Osteocyte (in vitro differentiated cells): ENCODE measurements at places on chromosomes 16 and 17.
A peak's percentile ranks its signal among the peaks of the same experiment; 100 is the strongest.

GRCh38 chr17:34371405-34372100 lies 8.5 kb upstream of the CCL1 start:
- DNase-seq = peak; percentile 53

DNA sequence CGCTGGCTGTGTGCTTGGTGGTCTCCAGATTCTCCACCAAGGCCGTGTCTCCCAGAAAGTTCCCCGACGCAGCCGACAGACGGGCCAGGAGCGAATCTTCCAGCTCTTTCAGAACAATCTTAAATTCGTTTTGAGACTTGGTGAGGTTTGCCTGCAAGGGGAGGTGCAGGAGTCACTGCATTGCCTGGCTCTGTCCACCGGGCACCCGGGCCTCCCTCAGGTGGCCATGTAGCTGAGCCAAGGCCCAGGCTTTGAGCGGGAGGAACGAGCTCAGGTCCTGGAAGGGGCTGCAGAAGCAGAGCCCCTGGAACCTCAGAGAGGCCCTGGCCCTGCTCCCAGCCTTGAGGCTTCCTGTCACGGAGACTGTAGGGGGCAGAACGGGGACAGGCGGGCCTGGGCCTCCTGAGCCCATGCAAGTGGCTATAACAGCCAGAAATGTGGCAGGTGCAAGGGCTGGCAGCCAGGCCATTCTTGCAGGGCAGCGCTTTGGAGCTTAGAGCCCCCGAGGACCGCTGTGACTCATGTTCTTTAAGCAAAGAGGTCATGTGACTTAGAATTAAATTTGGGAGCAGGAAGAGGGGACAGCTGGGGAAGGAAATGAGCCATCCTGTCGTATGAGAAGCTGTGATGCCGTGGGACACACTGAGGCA lies 72.4 kb downstream of the PGS1 start:
- DNase-seq = no peak

GRCh38 chr17:73317513-73318426 lies 6.0 kb upstream of the CDC42EP4 start:
- no peak for DNase-seq

DNA sequence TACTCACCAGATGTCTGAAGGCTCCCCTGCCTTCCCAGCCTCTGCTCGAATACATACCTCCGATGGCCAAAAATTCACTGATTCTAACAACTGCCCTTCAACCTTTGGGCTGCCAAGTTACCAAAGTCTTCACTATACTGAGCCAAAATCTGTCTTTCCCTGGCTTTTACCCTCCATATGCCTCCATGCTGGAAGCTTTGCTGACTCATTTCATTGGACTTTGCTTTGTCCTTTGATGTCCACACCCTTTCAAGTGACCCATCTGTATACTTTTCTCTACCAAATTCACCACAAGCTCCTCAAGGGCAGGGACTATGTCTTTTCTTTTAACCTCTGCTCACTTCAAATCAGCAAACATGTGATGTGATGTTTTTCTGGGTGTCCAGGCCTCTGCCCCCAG lies 21.0 kb upstream of the MTMR4 start:
- DNase-seq = no peak

GRCh38 chr16:56764835-56765234 lies 34.9 kb downstream of the NUP93 start:
- DNase-seq = no peak

DNA sequence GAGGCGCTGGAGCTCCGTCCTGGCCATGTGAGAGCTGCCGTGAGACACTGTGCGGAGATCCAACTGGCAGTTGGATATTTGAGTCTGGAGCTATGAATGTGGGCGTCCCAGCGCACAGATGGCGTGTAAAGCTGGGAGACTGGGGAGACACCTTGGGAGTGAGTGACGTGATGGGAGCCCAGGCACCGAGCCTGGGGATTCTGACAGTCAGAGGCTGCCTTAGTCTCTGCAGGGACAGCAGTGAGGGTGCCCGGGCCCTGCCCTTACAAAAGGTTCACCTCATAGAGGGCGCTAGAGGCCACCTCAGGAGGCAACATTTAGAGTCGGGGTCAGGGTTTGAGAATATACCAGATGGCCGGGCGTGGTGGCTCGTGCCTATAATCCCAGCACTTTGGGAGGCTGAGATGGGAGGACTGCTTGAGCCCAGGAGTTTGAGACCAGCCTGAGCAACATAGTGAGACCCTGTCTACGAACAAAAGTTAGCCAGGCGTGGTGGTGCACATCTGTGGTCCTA lies 194.1 kb upstream of the GSE1 start:
- no peak for DNase-seq

DNA sequence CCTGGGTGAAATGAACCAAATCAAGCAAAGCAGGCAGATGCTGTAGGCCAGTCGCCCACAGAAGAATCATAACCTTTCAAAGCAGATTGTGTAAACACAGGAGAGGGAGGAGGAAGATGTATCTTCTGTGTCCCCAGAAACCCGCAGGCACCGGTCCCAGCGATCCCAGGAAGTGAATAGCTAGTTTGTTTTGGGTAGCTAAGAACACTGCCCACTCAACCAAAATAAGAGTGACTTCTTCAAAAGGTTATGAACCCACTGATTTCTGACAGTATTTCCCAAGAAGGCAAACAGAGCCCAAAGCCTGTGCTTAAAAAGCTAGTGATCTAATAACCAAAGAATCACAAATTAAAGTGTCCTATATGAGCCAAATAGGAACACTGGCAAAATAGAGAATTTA lies 67.8 kb downstream of the GRIN2A start:
- no peak for DNase-seq

GRCh38 chr17:38455288-38455915 lies 27.1 kb downstream of the ARHGAP23 start:
- no peak for DNase-seq

DNA sequence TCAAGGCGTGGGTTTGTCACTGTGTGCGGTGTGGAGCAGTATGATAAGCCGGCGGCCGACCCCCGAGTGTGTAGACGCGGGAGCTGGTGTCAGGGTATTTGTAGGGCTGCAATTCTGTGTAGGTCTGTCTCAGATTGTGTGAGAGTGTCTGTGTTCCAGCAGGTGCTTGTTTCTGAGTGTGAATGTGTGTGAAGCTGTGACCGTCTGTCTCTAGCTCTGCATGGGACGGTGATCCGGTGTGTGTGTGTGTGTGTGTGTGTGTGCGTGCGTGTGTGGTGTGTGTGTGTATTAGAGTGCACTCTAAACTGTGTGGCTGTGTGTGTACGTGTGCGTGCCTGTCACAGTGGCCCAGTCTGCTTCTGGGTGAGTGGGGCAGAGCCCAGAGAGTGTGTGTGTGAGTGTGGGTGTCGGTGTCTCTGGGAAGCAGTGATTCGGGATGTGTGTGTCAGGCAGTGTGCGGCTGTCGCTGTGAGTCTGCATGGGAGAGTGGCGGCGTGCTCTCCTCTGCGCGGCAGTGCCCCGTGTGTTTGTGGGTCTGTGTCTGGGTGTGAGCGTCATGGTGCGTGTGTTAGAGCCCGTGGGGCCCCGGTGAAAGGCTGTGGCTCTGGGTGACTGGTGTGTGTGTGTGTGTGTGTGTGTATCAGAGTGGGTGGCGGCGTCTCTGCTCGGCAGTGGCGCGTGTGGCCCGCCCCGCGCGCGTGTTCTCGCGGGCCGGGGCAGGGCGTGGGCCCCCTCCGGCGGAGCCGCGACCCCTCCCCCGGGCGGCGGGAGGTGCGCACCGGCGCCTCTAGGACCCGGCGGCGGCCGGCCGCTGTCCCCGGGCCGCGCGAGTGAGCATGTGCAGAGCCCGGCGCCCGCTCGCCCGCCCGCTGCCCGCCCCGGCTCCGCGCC lies at the start of gene WSCD1:
Gene WSCD1 (plus strand): TSS at position 841 of the 891 bp plus-strand sequence. CDS start 10,280 bp downstream, outside the sequence.
- DNase-seq = no peak

- DNase-seq = no peak
These were observed 3.3 kb downstream of the UBTF start for GRCh38 chr17:44216173-44216572.

DNA sequence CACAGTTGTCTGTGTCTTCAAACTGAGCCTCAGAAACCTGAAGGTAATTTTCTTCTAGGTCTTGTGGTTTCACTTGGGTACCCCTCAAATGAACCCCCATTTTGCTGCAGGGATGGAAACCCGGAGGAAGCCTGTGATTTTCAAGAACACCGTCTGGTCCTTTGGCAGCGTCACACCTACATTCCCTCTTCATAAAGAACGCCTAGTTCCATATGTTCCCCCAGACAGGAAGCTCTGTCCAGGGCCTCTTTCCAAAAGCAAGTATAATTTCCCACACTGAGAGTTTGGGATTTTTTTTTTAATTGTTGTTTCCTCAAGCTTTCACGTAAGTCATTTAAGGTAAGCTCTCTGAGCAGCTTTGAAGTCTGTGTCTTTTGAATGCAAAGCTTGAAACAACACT lies 515.0 kb downstream of the TMEM114 start:
- DNase-seq = no peak

DNA sequence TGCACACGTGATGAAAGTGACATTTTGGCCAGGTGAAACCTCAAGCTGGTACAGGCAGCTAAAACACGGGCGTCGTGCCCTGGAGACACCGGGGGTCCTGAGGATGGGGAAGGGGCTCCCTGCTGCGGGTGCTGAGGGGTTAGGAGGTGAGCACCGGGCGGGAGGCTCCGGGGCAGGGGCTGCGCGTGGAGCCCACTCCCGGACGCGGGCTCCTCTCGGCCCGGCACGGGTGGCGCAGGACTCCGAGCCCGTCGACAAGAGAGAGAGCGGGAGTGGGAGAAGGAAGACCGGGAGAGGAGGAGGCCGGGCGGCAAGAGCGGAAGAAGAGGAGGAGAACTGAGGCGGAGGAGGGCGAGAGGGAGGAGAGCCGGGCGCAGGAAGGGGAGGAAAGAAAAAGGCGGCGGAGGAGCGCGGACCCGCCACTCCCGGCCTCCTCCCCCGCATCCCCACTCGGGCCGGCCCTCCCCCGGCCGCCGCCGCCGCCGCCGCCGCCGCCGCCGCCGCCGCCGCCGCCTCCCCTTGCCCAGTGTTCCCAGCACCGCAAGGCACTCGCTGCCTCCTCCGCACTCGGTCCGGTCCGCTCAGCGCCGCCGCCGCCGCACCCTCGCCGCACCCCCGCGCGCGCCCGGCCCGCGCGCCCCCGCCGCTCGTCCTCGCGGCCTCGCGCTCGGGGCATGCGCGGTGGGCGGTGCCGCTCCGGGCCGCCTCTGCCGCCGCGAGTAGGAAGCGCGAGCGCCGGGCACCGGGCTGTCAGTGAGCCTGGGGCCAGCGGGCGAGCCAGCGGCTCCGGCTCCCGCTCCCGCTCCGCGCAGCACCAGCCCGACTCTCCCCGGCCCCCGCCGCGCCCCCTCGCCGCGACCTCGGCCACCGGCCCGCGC lies at the start of gene PRKCA:
Gene PRKCA (plus strand): TSS at position 750 of the 878 bp plus-strand sequence.
- DNase-seq = peak; percentile 93

DNA sequence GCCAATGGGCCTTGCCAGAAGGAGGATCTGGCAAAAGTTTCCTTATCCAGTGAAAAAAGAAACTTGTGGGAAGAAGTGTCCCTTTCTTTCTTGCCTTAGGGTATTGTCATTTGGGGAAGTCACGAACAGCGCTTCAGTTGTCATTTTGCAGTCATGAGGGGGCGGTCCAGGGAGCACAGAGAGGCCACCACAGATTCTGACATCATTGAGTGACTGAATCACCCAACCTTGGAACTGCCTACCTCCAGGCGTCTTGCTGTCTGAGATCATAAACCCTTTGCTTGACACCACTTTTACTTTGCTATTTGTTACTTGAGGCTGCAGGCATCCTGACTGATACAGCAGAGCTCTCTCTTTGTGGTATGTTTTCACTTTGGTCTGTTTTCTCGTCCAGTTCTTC lies 3.1 kb upstream of the WSCD1 start:
- DNase-seq = no peak

DNA sequence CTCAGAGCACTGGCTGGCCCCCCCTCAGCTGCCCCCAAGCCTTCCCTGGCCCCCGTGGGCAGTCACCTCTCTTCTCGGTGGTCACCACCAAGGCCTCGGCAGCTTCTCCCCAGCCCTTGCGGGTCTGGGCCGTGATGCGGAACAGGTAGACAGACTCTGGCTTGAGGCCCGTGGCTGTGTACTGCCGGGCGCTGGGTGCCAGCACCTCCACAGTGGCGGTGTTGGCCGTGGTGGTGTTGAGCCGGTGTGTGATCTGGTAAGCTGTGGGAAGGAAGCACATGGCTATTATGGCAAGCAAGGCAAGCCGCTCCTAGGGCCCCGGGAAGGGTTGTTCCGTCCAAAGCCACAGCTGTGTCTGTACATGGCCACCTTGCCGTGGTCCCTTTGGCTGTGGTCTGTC lies 78.4 kb upstream of the CDC42EP4 start:
- no peak for DNase-seq

- no peak for DNase-seq
These were observed 25.2 kb upstream of the MAF start for GRCh38 chr16:79625738-79626137.

GRCh38 chr16:84383106-84383505 lies 14.8 kb downstream of the ATP2C2 start:
- DNase-seq = no peak

GRCh38 chr16:69520800-69521602 lies 44.8 kb upstream of the NFAT5 start:
- no peak for DNase-seq

DNA sequence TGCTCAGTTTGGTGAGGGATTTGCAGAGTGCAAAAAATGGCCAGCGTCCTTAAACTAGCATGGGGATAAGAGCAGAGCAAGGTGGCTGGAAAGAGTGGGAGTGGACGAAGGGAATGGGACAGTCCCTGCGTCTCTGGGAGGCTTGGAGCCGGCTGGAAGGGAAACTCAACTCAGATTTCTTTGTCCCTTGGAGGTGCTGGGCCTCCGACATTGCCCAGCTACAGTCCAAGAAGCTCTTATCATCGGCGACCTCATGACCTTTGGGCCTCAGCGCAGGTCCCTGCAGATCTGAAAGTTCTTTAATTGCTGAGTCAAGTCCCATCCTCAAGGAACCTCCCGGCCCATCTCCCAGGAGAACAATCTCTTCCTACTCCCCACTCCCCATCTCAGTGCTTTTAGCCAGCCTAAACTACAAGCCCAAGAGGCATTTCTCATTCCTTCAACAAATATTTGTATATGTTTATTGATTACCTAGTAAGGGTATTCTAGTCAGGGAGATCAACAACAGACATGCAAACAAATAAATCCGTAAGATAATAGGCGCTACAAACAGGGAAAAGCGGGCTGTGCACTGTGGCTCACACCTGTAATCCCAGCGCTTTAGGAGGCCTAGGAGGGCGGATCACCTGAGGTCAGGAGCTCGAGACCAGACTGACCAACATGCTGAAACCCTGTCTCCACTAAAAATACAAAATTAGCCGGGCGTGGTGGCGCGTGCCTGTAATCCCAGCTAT lies 985 bp upstream of the TMEM107 start:
- no peak for DNase-seq

DNA sequence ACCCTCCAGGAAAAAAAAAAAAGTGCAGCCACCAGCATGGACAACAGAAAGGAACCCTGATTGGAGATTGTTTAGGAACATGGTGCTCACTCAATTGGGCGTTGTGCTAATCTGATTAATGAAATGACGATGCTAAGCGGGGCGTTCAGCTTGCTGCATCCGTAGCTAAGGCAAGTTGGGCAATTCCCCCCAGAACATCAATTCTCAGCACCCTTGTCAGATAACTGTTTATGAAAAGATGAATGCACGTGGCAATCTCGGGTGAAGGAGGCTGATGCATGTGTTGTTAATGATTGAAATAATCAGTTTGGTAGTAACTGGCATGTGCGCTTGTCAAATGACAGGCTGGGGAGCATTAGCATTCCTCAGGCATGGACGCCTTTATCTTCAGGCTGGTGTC lies 57.0 kb downstream of the HS3ST3A1 start:
- no peak for DNase-seq
